ENCODE measurements at places on chromosomes 3 and 15. TPM values are rescaled to one million over a fixed set of nuclear protein-coding genes. Genes with fewer than 3 reads are reported as not detected.

GRCh38 chr15:92807971-92808571, 92.1 kb upstream of the CHD2 start:
- no peak for DNase-seq

DNA sequence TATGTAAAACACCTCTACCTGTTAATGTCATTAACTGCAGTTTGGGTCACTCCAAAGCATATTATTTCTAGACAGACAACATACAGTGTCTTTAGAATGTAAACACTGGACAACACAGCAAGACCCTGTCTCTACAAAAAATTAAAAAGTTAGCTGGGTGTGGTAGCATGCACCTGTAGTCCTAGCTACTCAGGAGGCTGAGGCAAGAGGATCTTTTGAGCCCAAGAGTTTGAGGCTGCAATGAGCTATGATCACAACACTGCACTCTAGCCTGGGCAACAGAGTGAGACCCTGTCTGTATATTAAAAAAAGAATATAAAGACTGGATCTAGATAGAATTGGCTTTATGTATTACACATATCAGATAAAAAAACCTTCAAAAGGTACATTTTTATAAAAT, 20.0 kb upstream of the SPESP1 start:
- DNase-seq, result no peak

Gene SLC2A2
- not detected for total RNA-seq

Gene AADACL2
- 1.2 TPM for total RNA-seq

Gene MST1R
- total RNA-seq, result 1.4 TPM

Gene CD276
- total RNA-seq, result 137 TPM
